ENCODE measurements at places on chromosomes 1 and 21. TPM values are rescaled to one million over a fixed set of nuclear protein-coding genes. Genes with fewer than 3 reads are reported as not detected.

Gene UBE2U
- polyA plus RNA-seq, result not detected

Gene ST6GALNAC3
- 0.30 TPM for polyA plus RNA-seq

Gene CDC42BPA
- polyA plus RNA-seq, result 0.05 TPM

GRCh38 chr1:196997423-196997822 is 20.1 kb downstream of the CFHR5 start:
- DNase-seq, result no peak

GRCh38 chr1:25090707-25091422 is 141.4 kb downstream of the SYF2 start:
- no peak for DNase-seq

Data from naive thymus-derived CD4-positive, alpha-beta T cell (primary cell).